ENCODE measurements at places on chromosomes 7 and 10.

DNA sequence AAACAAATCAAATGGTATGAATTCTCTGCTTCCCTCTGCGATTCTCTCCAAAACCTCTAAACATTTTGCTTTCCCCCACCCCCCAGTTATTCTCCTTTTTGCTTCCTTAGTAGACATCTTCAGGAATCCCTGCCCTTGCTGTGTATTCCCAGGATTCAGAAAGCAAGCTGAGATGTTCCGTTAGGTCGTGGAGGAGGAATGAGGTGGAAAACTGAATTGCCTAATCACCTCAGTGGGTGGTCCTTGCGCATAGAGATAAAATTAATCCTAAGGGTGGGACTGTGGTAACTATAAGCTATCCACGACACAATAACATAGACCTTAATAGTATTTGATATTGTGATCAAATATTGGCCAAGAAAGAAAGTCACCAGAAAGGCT is 49.1 kb upstream of the SEMA3C start:
- DNase-seq: no peak

GRCh38 chr10:124709861-124710260 is 34.3 kb downstream of the FAM53B start:
- no peak for DNase-seq

- no peak for DNase-seq
These were observed 266.9 kb upstream of the NFE2L3 start for GRCh38 chr7:25885057-25885576.

DNA sequence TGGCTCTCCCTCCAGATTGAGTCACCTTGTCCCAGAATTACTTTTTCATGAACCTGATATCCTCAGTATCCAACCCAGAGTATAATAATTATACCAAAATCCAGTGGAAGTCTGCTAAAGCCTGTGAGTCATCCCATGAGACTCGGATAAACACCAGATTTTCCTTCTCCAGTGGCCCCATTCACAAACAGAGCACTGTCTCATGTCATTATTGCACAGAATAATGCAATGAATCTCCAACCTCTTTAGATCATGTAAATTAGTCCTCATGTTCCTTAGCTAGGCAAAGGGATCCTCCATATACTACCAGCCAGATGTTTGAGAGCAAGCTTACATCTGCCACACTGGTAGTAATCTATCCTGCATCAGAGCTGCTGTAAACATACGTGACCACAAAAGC is 89.0 kb downstream of the AMPH start:
- no peak for DNase-seq

- DNase-seq: no peak
These were observed 74.8 kb downstream of the PARD3 start for GRCh38 chr10:34740321-34740720.

DNA sequence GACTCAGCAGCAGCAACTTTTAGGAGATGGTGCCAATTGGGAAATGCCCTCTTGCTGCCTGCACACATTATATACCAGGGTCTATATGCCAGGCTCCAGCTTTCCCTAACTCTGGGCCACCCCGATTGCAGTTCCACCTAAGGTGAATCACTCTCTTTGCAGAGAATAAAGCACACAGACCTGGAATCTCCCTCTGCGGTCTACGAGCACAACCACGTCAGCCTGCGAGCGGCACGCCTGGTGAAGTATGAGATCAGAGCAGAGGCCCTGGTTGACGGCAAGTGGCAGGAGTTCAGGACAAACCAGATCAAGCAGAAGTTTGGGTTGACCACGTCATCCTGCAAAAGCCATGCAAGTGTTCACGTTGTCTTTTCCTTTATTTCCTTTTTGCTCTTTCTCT is 38.2 kb upstream of the PLEKHA1 start:
- no peak for DNase-seq
